NCI-H1105 (cell line): ENCODE measurements at places on chromosomes 11 and 22.
A peak's percentile ranks its signal among the peaks of the same experiment; 100 is the strongest.

DNA sequence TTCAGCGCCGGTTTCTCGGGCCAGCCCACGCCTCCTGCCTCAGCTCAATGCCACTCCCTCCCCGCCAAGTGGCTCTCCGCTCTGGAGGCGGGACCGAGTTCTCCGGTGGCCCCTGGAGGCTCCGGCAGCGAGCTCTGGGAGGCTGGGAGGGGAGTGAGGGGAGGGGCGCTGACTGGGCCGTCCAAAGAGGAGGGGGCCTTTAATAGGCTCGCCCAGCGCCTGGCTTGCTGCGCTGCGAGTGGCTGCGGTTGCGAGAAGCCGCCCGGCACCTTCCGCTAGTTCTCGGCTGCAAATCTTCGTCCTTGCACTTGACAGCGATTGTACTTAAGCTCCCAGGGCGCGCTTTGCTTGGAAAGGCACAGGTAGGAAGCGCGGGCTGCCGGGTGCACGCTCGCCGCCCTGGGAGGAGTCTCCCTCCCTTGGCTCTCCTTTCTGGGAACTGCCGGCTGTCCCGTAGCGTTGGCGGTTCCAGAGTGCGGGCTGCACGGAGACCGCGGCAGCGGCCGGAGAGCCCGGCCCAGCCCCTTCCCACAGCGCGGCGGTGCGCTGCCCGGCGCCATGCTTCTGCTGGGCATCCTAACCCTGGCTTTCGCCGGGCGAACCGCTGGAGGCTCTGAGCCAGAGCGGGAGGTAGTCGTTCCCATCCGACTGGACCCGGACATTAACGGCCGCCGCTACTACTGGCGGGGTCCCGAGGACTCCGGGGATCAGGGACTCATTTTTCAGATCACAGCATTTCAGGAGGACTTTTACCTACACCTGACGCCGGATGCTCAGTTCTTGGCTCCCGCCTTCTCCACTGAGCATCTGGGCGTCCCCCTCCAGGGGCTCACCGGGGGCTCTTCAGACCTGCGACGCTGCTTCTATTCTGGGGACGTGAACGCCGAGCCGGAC lies at the start of gene ADAMTS15:
Gene ADAMTS15, plus strand, starts transcription at position 230 of the 894 bp plus-strand sequence. Its CDS starts 329 bp downstream, at position 559.
- DNase-seq: peak; percentile 98

DNA sequence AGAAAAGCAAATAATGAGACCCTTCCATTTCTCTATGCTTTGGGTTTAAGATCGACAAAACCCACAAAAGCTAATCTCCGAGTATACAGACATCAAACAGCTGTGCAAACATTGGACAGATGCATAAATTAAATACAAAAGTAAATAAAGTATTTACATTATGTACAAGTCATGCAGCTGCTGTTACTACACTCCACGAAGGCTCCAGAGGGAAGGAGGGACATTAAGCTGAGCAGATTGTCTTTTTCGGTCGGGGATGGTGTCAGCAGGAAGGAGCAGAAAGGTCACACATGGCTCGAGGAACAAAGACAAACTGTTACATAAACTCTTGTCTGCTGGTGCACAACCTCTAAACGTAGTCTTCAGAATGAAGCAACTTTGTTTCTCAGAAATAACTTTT lies 88.8 kb upstream of the BARX2 start:
- peak; percentile 94 for DNase-seq

- DNase-seq: no peak
These were observed 129.7 kb upstream of the CSNK2A3 start for GRCh38 chr11:11482730-11483129.

DNA sequence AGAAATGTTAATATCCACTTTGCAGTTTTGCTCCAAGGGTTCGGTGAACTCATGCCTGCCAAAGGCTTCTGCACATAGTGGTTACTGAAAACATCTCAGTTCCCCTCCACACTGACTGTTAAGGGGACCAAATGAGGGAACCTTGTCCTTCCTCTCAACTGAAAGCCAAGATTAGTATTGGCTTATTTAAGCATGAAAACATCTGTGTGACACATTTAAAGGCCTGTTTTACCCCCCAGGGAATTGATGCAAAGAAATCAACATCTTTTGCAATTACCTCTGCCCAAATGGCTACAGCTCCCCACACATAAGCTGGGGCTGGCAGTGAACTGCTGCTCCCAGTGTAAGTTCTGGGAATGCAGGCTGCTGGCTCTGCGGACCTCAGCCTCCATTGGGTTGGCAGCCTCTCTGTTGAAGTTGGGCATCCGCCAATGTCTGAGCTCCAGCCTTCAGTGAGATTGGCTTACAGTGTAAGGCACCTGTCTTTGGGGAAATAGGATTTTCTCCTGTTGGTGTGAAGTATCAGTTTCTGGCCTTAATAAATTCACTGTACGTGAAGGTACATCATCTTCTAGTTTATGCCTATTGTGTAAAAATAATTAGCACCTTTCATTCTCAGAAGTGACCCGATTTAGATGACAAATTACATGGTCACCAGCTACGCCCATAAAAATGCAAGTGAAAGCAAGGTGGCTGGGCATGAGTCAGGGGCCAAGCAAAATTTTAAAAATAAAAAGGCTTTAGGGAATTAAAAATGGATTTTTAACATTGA lies 213.4 kb upstream of the SYN3 start:
- DNase-seq: peak; percentile 11

DNA sequence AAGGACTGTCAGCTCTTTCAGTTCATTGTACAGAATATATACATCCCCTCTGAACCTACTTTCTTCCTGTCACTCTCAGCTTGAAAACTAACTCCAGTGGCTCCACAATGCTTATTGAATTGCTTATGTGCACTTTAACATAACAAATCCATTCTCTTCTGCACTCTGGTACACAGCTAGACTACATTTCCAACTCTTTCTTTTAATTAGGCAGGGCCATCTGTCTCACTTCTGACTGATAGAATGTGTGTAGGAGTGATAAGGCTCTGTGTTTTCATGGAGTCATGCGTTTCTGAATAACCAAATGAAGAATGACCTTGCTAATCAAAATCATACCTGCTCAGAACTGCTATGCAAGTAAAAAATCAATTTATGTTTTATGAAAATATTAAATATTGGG lies 278.5 kb upstream of the CCDC179 start:
- no peak for DNase-seq

DNA sequence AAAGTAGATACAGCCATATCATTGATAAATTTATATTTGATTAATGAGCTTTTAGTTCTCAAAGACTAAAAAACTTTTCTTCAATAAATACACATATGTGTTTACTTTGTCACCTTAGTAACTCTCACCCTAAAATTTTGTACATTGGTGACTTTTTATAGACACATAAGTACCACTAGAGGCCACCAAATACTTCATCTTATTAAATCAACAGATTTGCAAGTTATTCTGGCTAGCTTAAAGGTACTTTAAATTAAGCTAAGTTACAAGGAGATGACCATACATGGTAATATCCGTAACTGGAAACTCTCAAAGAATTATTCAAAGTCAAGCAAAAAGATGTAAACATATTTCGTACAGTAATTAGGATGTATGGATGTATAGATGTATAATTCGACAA lies 112.2 kb downstream of the SBF2 start:
- DNase-seq: no peak

DNA sequence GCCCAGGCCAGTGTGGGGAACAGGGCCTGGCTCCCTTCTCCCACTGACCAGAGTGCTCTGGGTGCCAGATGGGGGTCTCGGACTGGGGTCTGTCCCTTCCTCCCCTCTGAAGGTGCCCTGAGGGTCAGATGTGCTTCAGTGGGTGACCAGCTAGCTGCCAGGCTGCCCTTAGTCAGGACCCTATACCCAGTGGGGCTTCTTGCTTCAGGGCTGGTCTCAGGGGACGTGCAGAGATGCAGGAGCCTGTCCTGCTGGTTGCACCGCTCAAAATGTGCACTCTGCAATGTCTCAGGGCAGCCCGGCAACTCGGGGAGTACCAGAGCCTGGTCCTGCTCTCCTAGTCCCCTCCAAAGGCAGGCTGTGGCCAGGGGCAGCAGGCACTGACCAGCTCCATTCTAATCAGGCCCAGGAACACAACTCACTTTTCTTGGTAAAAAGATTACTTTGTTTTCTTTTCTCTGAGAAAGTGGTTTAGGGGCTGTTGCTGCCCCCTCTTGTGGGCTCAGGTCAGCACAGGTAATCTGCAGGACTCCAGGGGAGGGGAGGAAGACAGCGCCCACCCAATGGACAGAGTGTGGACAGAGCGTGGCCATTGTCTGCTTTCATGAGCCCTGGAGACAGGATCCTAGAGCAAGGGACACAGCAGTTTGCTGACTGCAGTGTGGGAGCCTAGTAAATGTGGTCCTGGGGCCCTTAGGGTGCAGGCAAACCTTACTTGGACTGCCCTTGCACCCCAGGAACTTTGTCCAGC lies 80.9 kb downstream of the MED15 start:
- DNase-seq: no peak

DNA sequence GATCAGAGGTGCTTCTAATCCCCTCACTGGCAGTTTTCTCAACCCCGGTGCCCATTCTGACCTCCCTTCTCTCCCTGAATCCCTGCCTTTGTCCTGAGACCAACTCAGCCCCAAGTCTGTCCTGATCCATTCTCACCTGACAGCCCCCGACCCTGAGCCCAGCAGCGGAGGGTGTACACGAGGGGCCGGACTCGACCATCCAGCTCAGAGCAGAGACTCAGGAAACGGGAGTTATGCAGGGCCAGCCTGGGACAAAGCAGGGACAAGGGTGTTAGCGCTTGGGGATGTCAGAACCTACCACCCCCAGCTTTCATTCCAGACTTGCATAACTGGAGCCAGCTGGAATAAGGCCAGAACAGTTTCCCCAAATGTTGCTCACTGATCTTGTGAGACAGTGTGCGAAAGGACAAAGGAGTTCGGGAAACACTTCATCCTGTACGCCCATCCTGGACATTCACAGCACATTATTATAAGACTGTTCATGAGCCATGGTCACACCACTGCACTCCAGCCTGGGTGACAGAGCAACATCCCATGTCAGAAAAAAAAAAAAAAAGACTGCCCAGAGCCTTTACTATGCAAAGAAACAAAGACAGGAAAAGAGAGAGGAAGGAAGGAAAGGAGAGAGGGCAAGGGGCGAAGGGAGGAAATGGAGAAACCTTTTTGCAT lies 3.5 kb upstream of the EEF1G start:
- no peak for DNase-seq

DNA sequence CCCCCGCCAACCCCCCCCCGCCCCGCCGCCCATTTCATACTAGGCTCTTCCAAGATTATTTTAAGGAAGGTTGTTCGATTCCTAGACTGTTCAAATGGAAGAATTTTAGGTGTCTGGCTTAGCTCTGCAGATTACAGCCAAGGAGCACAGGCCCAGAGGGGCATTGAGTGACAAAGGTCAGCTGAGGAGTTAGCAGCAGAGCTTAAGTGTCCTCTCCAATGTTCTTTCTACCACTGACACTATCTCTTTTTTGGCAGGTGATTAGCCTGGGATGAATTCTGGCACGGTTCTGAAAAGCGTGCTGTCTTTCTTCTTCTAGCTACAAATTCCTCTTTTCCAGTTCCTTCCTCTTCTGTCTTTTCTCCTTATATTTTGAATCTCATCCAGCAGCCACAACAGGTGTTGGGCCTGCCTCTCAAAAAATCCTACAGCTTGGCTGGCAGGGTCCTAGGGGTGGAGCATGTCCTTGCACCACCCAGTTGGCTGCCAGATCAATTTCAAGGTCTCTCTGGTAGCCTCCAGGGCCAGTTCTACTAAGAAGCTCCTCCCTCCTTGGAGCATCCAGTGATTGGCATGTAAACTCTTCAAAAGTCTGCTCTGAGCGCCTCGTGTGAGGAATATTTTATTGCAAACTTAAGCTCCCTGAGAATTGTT lies 23.0 kb downstream of the KCNE3 start:
- no peak for DNase-seq
